ENCODE measurements at places on chromosomes 16 and 17.

- DNase-seq, result no peak
Observed at GRCh38 chr17:41864498-41864835, 756 bp downstream of the KLHL11 start.

DNA sequence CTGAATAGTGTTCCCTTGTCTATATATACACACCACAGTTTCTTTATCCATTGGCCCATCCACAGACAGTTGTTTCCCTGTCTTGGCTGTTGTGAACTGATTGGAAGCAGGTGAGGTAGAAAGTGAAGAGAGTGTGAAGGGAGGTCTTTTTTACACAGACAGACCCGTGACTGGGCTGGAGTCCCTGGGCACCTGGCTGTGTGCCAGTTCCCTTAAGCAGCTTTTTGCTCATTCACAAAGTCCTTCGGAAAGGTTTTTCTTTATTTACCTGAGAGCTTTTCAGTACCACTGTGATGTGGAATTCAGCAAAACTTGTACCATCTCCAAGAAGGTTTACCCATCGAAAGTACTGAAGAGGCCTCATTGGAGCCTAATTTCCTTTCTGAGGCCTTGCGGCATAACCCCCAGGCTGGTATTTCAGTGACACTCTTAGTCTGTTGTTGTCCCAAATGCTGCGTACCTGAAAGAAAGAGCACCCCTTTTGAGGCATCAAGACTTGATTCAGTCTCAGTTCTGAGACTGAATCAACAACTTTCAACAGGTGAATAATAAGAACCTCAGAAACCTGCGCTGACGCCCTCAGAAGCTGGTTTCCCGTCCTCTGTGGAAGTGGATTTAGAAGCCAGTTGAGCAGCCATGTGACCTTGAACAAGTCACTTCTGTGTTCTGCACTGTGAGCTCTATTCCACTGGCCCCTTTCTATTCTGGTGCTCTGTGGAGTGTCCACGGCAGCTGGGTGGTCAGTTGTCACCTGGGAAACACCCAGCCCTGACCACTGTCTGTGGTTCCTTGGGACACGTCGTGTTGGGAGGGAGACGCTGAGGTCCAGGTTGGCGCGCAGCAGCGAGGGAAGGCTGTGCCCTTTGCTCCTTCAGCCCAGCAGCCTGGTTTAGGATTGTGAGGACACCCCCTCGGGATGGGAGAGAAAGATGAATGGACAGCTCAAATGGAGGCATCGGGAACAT is 53.9 kb upstream of the CRISPLD2 start:
- no peak for DNase-seq

GRCh38 chr16:47928008-47928407 is 227.8 kb downstream of the ABCC12 start:
- no peak for DNase-seq

- no peak for DNase-seq
Observed at GRCh38 chr16:25174285-25174684, 42.5 kb upstream of the AQP8 start.

DNA sequence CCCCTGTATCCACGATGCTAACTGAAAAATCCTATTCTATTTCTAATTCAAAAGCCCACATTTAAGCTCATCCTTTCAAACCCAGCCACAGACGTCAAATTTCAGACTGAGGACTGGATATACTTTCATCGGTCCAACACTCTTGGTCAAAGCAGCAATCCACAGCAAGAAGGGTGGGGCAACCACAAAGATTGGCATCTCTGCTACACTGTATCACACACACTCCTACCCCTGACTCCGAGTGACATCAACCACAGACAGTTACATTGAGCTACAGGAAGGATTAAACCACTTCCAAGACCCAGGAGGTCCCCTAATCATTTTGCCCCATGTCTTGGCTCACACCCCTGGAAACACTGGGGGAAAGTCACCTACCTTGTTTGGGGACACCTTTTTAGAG is 61.3 kb downstream of the GRIN2A start:
- no peak for DNase-seq

GRCh38 chr17:36721560-36722120 is 120.3 kb downstream of the MRM1 start:
- no peak for DNase-seq

- no peak for DNase-seq
Observed at GRCh38 chr17:46770818-46771560, 47.5 kb downstream of the WNT3 start.

DNA sequence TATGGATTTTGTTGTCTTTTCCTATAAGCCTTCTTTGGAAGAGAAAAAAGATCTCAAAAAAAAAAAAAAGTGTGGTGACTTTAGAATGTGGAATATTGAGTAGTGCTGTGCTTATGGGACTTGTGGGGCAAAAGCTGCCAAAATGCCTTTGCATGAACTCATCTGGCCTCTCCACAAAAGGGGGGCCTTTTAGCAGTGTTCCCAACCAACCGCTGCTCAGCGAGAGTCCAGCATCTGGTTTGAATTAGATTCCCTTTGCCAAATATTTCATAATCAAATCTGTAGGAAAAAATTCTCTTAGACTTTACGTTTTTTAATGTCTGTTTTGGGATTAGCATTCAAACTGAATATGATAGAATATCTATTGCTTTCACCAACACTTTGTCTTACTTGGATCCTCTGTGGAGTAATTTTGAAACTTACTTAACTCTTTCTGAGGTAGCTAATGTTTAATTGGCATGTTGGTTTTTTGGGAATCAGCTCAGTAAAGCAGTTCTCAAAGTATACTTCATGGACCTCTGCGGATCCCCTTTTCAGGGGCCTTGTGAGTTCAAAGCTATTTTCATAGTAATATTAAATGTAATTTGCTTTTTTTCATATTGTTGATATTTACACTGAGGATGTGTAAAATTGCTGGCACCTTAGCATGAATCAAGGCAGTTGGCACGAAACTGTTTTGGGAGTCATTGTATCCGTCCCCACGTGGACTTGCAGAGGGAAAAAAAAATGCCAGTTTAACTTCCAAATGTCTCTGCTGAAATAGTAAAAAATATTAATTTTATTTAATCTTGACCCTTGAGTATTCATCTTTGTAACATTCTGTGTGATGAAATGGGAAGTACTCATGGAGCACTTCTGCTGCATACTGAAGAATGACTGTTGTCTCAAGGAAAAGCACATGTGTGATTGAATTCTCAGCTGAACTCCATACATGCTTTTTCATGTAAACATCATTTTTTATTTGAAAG is 34.7 kb upstream of the VPS4A start:
- no peak for DNase-seq

- peak; percentile 50 for DNase-seq
Observed at GRCh38 chr16:77675464-77676324, 46.6 kb upstream of the NUDT7 start.

DNA sequence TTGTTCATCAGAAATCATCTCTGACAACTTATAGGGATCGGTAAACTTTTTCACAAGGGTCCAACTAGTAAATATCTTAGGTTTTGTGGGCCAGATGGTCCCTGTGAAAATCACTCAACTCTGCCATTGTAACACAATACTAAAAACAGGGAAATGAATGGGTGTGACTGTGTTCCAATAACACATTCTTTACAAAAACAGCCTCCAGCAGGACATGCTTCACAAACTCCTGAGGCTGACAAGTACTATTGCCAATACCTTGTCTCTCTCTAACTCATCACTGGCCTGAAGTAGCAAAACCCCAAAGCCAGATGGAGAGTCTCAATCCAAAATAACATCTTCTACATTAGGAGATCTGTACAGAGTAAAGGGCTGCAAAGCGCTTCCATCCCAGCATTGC is 312.3 kb downstream of the TOX3 start:
- DNase-seq, result no peak

GRCh38 chr17:34721326-34721725 is 141.9 kb downstream of the TMEM132E start:
- no peak for DNase-seq

DNA sequence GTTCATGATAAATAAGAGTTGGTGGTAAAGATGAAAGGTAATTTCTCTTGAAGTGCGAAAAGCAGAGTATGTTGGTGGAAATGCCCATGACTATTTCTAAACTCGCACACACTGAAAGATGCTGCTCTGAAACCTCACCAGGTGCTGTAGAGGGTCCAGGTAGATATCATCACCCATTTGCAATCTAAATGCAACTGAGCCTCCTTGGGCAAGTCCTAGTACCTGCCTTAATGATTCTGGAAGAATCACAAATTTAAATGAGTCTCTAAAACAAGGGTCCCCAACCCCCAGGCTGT is 5.9 kb upstream of the MMD start:
- DNase-seq, result no peak

DNA sequence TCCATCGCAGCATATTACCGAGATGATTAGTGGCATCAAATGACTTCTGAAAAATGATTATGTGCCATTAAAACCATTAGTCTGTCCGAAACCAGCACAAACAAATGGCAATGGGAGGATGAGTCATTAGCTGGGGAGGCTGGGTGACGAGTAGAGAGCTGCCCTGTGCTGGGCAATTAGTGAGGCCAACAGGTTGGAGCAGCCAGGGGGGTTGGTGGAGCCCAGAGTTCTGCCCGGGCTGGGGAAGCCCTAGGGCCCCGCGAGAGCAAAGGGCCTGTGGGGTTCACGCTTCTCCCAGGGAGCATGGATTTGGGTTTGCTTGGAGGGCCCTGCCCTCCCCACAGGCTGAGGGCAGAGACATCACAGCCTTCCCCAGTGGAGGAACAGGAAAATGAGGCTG is 152.1 kb upstream of the RPL38 start:
- DNase-seq, result no peak

DNA sequence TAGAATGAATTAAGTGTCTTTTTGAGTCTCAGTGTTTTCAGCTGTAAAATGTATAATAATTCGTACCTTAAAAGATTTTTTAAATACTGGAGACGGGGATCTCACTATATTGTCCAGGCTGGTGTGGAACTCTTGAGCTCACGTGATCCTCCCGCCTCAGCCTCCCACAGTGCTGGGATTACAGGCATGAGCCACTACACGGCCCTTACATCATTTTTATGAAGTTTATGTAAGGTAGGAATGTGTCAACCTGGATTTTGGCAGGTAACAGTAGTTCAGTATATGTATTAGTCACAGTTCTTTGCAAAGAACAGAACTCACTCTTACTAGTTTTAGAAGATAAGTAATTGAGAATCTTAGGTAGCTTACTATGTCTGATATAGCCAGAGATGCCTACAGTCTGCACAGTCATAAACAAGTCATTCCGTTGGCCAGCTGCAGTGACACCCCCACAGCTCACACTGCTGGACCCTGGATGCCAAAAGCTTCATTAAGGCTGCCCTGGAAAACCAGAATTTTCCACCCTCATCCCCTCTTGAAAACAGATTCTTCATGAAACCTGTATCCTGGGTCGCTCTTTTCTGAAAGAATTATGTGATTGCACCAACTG is 583 bp upstream of the COX6A2 start:
- DNase-seq, result no peak

DNA sequence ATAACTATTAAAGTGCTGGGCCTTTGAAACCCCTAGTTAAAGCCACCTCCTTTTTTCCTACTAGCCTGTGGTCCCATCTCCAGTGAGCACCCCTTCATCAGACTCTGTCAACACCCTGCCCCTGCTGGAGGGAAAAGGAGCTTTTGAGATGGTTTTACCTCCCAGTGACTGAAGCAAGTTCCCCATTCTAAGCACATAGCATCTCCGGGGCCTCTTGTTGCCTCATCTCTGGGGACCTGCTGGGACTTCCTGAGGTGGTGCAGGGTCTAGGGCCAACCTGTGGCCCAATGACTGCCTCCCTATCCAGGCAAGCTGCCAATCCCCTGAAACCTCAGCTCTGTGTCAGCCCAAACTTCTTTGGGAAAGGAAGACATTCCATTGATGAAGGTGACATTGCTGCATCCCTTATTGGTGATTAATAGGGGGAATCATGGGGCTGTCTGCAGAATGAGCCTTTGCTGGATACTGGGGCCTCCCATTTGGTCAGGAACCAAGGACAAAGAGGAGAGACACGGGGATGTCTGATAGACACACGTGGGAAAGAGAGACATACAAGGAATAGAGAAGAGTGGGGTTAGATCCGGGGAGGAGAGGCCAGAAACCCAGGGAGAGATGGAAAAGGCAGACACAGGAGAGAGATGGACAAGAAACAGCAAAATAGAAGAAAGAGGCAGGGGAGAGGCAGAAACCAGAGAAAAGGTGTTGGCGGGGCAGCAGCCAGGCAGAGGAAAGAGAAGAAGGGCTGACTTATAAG is 2.4 kb downstream of the C1QL1 start:
- DNase-seq, result no peak

DNA sequence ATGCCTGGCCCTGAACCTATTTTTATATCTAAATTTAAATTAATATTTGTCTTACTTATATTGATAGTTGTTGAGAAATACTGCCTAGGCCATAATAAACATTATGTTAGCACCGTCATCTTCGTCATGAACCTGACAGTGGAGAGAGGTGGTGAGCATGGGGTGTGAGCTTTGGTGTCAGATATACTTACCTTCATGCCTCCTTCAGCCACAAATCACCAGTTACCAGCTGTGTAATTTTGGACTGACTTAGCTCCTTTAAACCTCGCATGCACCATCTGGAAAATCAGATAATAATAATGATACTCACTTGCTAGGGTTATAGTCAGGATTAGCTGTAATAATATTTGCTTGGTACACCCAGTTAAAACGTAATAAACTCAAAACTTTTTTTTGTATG is 35.0 kb downstream of the SNX29 start:
- DNase-seq, result no peak

GRCh38 chr16:57092786-57093411 is 516 bp downstream of the CPNE2 start:
- DNase-seq, result peak; percentile 20

DNA sequence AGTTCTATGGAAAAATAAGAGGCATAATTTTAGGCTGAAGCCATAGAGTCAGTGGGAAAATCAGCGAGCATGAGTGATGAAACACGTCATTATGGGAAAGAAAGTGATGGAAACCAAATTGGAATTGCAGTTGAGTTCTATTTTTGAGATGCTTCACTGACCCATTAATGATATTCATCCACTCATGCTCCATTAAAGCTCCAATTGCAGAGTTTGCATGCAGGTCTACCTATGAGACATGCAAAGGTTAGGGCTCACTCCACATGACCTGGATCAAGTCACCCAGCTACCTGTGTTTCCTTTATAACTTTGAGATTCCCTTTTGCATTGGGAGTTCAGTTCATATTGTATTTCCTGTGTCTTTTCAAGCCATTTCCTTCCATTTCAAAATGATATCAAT is 8.0 kb upstream of the KRTAP2-4 start:
- no peak for DNase-seq

GRCh38 chr17:53150101-53150698 is 672.5 kb upstream of the KIF2B start:
- no peak for DNase-seq

DNA sequence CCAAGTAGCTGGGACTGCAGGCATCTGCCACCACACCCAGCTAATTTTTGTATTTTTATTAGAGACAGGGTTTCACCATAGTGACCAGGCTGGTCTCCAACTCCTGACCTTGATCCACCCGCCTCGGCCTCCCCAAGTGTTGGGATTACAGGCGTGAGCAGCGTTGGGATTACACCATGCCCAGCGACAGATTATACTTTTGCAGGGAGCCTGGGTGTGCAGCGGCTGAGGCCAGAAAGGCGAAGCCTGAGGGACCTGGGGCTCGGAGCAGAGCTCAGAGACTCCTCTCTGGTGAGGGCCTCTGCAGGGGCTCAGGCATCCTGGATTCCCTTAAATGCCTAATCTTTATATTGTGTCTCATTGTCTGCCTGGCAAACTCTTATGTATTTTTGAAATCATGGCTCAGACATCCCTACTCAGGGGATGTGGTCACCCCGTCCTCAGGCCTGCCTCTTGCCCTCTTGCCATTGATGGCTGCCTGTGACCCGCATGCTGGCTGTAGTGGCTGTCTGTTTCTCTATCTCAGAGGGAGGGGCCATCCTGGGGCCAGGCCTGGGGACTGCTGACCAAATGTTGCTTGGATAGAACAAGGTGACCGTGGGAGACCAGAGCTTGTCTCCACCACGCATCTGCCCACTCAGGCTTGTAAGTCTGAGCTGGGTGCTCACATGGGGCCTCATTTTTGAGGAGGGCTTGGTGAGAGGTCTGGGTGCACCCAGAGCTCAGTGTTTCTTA is 42.6 kb downstream of the B9D1 start:
- no peak for DNase-seq
